T1000 (cell line): ENCODE measurements at places on chromosomes 2 and 18.

GRCh38 chr18:46152808-46153617 is 48.8 kb downstream of the HAUS1 start:
- DNase-seq: no peak

DNA sequence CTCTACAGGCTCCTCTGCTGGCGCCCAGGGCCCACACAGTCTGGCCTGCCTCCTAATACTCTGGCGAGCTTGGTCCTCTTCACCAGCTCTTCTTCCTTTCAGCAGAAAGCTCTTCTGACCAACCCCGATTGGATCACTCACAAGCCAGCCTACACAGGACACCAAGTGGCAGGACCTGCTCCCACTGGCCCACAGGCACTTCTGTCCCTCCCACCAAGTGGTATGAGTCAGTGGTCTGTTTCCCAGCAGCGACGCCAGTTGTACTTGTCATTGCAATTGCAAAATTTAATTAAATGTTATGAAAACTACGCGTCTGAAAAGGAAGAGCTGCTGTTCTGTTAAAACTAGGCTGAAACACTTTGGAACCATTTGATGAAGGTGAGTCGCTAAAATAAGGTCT is 46.7 kb downstream of the NDUFA10 start:
- no peak for DNase-seq

DNA sequence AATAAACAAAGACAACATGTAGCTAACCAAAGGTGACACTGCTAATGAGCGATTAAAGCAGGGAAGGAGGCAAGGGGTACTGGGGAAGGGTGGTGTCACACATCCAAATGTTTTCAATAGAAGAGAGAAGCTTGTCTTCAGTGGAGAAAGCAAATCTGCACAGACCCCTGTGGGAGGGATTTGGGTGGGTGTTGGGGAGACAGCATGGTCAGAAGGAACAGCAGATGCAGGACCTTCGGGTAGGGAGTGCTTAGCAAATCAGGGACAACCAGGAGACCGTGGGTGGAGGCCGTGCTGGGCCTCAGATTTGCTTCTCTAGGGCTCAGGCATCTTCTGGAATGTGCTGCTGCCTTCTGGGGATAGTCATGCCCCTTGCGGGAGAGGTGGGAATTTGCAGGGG is 185.3 kb upstream of the RAB6C start:
- no peak for DNase-seq

DNA sequence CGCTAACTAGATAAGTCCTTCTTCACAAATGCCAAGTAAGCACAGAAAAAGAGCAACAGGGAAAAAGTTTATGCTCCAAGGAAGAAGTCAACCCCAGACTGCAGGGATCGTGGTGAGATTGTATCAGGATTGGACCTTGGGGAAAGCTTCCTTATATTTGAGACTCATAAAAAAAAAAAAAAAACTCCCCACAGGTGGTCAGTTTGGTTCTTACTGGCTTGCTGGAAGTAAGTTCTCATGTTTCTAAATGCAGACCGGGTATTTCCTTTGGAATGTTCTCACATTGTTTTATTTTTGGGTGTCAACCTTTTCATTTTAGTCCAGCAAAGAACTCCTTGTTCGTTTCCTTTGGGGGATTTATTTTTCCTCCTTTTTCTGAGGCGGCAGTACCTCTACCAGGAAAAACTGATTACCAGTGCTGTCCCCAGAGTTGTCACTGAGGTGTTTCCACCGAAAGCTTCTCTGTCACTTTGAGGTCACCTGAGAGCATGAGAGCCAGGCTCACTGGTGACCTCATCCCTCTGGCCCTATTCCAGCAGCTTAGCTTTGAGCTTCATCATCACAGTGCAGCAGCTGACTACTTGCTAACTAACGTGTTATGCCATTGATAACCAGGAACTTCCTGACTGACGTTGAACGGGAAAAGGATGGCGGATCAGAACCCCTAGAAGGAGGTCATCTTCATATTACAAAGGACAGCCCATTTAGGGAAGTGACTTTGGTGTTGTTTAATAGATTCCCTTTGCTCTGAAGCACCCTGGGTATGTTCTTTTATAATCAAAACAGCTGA is 16.8 kb upstream of the ATP8B1 start:
- peak; percentile 34 for DNase-seq

- no peak for DNase-seq
These were observed 77.9 kb downstream of the TSN start for GRCh38 chr2:121833358-121833723.

- no peak for DNase-seq
These were observed 206.1 kb downstream of the ZNF407 start for GRCh38 chr18:74803769-74804168.
